NCI-H1436 treated with DMSO at 0.1 percent for 48 hours (cell line): ENCODE measurements at places on chromosomes 3 and 15.

DNA sequence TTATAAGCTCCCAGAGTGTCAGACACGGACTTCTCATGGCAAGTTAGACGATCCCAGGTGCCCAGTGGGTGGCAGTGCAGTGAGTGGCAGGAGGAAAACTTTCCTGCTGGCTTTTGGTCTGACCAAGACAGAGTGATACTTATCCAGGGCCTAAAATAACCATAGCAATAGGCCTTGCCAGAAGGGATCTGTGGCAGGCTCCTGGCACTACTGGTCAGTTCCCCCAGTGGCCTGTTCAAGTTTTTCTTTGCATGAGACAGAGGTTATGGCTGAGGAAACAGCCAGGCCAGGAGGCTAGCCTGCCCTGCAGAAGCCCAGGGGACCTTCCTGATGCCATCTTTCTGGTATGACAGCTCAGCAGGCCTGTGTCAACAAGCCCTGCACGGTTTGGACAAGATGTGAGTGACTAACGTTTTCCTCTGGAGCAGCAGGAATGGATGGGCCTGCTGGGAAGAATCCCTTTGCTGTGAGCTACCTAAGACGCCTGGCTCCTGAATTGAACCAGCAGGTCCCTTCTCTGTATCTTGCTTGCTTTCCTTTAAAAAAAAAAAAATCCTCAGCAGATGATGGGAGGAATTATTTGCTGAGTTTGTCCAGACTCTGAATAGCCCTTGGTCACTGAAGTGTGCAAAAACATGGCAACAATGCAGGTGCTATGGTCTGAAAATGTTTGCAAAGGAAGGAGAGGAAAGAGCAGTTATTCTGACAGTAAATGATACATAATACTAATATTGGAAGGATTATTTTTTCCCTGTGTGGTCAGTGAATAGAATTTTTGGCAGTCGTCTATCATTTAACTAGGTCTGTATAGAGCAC lies 18.0 kb downstream of the SCG5 start:
- DNase-seq = no peak

- no peak for DNase-seq
Measured at GRCh38 chr15:90988296-90988695, 6.0 kb downstream of the PRC1 start.

DNA sequence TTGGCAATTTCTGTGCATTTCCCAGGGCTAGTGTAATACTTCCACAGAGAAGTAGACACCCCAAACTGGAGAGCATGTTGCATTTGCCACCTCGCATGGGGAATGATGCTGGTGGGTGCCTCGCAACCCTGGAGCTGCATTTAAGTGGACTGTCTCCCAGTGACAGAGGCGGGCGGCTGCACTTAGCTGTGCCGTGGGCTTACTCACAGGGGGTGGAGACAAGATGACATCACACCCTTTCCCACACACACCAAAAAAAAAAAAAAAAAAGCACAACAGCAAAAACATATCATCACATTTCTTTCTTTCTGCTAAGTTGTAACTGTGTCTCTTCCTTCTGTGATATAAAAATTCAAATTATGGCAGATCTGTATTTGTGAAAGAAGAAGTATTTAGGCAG lies at the start of gene ABI3BP:
Gene ABI3BP (minus strand): TSS at position 113 of the 400 bp plus-strand sequence. CDS start 37 bp downstream, at position 76.
- no peak for DNase-seq

DNA sequence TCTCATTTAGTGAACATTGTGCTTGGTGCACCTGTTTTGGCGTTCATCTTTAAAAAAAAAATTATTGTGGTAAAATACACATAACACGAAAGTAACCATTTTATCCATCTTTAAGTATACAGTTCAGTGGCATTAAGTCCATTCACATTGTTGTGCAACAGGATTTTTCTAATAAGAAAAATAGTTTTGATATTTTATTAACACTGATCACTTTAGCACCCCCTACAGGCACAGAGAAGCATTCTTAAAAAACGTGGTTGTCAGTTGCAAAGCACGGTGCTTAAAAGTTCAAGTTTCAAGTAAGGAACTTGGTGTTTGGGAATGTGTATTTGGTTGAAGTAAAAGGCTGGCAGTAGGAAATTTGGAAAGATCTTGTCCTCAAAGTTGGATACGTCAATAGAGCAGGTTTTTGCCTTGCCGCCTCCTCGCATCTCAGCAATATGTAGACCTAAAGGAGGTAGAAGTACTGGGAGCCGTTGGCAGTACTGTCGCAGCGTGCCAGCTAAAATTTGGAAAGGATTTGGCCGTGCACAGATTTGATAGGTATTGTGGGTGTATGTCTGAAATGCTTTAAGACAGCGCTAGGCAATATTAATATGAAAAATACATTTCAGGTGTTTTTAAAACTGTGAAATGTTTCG lies 110.4 kb downstream of the LRRC28 start:
- no peak for DNase-seq

DNA sequence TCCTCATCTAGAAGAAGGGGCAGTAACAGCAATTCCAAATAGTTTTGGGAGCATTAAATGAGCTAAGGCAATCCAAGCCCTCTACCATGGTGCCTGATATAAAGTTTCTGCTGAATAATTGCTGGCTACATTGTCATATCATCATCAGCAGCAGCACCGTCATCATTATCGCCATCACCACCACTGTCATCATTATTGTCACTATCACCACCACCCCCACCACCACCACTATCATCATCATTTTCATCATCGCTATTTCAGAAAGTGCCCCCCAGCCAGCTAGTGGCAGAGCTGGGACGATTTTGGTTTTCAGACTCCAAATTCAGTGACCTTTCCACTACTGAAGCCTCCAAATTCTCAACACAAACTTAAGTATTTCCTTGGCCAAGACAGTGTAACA lies 15.0 kb downstream of the XCR1 start:
- DNase-seq = no peak

- no peak for DNase-seq
Measured at GRCh38 chr3:46542801-46543201, 23.3 kb downstream of the LRRC2 start.

DNA sequence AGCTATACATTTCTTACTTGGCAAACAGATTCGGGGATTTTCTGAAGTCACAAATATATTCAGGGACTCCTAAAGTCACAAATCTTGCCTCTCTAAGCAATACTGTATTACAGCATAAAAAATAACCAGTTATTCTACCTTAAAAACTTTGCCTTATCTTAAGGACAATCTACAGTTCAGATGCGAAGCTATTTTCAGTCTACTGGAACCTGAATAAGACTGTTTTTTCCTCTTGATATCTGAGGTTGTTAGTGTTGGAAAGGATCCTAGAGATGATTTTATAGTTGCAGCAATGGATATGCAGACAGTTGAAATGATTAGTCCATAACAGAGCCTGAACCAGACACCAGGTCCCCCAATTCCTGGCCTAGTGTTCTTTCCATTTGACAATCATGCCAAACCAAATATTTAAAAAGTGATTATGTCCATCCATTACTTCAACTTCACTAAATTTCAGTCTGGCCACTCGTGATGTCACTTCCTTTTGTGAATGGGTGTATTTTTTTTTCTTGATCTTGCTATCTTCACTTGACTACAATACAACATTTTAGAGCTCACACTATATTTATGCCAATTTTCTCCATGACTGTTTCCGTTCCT lies 1.8 kb downstream of the HDGFL3 start:
- DNase-seq = no peak

DNA sequence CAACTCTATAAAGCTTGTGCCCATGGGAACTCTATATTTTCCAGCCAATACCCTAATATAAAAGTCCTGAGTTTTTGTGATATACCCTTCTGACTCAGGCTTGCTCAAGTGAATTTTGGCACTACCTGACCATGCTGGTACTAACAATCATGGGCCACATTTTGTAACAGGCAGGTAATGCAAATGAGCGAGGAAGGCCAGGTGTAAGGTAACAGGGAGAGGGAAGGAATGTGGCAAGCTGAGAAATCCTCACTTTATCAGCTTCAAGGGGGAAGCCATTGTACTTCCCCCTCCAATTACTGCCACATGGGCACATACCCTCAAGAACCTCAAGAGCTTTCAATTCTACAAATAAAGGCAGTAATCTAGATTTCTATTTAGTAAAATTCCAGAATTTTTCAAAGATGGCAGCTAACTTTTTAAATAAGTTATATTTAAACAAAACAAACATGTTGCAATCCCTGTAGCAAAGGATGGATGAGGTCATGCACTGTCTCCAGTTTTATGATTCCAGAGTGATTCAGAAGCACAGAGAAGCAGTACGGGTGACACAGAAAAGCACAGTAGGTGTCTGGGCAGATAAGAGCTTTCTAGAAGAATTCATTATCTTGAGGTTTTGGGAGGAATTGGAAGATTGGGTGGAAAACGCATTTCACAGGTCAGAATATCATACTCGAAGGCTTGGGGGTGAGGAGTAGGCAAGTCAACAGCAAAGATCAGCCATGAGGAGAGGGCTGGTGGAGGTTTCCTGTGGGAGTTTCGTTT lies 87.6 kb downstream of the FOXP1 start:
- DNase-seq = no peak

- DNase-seq = no peak
Measured at GRCh38 chr3:30097022-30097650, 509.3 kb upstream of the TGFBR2 start.

DNA sequence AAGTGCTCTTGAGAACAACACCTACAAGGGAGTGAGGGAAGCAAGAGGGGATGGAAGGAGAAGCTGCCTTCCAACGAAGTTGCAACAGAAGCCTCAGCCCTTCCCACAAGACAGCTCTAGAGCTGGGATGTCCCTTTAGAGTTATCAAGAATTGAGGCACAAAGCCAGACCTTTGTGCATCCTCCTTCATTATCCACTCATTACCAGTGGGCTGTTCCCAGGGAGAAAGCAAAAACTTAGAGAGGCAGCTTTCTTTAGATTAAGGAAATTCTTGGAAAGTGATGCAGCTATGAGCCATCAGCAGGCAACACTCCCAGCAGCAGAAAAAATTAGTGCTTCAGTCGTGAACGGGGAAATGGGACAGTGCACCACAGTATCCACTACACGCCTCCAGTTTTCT lies 10.6 kb upstream of the CD96 start:
- DNase-seq = no peak

GRCh38 chr3:30862004-30862403 lies 32.5 kb downstream of the GADL1 start:
- no peak for DNase-seq
